Anterior cingulate cortex (tissue), 58 donors: ENCODE measurements at places on chromosomes 6 and 20.

GRCh38 chr6:13362412-13362811 is 34.1 kb upstream of the TBC1D7 start:
- no peak for DNase-seq

GRCh38 chr6:157505912-157506491 is 125.0 kb downstream of the ZDHHC14 start:
- no peak for DNase-seq

DNA sequence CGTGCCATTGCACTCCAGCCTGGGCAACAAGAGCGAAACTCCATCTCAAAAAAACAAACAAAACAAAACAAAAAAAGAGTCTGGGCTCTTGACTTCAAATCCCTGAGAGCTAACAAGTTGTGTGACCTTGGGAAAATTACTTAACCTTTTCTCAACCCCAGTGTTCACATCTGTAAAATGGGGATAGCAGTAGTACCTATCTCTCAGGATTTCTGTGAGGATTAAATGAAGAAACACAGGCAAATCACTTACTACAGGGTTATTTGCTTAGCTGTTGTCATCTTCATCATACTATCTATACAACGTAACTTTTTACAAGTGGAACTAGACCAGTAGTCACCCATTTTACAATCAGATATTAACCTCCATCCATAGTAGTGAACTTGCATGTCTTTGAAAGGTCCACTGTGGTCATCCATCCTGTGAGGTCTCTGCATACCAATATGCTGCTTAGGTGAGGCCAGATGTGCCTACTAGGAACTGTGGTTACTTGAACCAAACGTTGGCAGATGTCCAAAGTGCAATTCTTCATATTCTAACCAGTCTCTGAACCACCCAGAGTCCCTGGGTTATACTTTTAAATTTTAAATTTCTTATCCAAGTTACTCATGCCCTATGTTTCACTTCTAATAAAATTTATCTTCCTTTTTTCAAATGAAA is 128.9 kb upstream of the BEND3 start:
- DNase-seq: no peak

- DNase-seq: no peak
These were observed 16.1 kb upstream of the KIAA0408 start for GRCh38 chr6:127475135-127475822.

DNA sequence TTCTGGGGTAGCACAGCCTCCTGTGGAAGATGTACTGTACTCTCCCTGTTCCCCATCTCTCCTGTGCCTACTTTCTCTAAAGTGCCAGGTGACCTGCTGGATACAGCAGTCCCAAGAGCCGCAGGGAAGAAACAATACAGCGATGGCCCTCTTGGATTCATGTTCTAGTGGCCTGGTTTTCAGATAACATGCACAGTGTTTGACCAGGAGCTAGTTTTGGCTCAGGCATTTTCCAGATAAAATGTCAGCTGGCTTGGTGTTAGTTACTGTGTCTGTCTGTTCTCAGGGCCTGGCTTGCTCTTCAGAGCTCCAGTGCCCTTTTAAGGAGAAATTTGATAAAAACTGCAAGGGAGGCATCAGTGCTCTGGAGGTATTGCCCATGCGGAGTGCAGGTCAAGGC is 41.3 kb downstream of the GABRR2 start:
- DNase-seq: no peak

DNA sequence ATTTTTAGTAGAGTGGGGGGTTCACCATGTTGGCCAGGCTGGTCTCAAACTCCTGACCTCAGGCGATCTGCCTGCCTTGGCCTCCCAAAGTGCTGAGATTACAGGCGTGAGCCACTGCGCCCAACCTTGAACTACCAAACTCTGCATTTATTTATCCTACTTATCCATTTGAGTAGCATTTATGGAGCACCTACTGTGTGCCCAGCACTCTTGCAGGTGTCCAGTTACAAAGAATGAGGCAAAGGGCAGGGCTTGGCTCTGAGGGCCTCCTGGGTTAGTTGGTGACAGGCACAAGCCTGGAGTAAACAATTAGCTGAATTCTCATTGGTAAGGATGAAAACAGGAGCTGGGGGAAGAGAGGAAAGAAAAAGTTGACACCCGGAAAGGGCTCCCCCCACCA is 93.4 kb upstream of the FOXP4 start:
- no peak for DNase-seq

GRCh38 chr6:86070151-86070550 is 427.5 kb upstream of the SYNCRIP start:
- no peak for DNase-seq

DNA sequence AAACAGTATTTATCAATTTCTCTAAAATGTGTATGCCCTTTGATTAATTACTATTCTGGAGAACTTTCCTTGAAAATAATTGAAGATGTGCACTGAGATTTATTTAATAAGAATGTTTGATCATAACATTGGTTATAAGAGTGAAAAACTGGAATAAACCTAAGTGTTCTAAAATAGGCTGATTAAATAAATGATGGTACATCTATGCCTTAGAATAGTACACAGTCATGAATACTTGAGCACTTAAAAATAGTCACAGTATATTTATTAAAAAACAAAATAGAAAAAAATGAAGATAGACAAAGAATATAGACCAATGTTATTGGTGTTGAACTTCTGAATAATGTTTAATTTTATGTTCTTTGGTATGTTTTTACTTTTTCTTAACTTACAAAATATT is 93.0 kb downstream of the ZNF217 start:
- DNase-seq: no peak

DNA sequence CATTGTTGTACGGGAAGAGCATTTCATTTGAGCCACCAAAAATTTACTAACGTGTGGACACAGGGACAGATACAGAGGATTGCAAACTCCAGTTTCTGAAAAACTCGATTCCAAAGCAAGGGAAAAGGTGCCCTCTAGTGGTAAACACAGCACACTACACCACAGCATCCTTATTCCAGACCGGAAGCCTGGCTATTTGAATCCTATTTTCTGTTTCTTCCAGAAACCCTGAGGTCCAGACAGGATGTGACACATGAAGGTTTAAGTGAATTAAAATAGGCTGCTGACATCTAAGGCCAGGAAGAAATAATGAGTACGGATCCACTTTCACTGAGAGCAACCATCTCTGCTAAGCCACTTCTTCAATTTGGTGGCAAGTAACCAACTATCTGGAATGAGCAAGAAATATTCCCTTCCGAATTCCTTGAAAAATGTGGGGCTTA is 31.8 kb upstream of the GMPR start:
- no peak for DNase-seq

GRCh38 chr6:113529196-113529595 is 327.9 kb upstream of the MARCKS start:
- no peak for DNase-seq

GRCh38 chr6:26071135-26071534 is 16.1 kb upstream of the HFE start:
- DNase-seq: no peak

DNA sequence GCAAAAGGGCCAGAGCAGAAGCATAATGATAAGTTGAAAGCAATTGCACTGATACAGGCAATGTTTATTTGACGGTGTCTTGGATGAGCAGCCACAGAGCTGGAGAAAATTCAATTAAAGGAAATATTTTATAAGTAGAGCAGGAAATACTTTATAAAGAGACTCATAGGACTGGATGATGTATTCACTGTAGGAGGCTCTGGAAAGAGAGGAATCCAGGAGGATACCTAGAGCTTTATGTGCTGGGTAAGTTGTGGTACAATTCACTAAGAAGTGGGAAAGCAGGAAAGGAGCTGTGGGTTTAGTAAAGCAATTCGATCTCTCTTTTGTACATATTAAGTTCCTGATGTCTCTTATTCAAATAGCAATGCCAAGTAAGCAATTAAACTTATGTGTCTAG is 86.3 kb downstream of the C6orf118 start:
- DNase-seq: no peak
